Kasumi-1 (cell line): ENCODE measurements at places on chromosomes 1 and 21.

DNA sequence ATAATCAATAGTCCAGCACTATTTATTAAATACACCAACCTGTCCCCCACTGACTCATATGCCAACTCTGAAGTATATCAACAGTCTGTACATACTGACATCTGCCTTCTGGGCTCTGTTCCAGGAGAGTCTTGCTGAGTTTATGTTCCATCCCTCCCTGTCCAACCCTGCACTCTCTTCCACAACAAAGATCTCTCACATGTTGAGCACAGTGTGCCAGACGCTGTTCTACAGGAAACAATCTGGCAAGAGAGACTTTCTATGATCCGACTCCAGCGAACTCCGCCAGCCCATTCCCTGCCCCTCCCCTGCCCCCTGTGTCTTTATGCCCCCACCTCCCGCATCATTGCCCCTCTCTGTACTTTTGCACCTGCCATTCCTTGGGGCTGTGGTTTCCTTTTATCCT is 3.4 kb downstream of the LACTBL1 start:
- no peak for DNase-seq

DNA sequence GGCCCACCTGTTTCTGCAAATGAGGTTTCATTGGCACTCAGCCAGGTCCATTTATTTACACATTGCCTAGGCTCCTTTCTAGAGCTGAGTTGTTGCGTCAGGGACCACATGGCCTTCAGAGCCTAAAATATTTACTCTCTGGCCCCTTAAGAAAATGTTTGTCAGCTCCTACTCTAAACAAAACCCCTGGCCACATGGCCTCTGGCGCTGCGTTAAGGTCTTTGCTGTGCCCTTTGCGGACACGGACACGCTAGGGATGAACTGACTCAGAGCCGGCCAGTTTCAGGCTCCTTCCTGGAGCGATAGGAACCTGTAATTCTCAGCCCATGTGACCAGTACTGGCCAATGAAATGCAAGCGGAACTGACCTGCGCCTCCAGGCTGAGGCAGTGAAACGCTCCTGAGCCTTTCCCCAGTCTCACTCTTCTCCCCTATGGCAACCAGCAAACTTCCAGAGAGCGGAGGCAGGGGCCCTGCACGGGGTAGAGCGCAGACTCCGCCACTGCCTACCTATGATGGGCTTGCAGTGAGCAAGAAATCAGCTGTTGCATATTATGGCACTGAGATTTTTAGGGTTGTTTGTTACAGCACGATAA is 160.3 kb downstream of the ETS2 start:
- DNase-seq: no peak

GRCh38 chr1:91499904-91500755 is 521 bp upstream of the CDC7 start:
- DNase-seq: peak; percentile 80

GRCh38 chr1:205972491-205973168 is 29.4 kb upstream of the SLC26A9 start:
- DNase-seq: no peak

DNA sequence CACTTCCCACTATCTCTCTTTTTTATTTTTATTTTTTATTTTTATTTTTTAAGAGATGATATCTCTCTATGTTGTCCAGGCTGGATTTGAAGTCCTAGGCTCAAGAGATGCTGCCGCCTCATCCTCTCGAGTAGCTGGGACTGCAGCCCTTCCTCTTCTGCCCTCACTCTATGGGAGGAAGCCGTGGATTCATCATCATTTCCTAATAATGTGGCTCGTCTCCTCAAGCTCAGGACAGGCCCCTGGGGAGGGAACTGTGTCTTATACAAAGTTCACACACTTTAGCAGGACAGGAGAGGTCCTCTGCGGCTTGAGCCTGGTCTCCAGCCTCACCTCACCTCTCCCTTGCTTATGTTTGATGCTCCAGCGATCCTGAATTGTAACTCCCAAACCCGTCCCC is 16.5 kb upstream of the IFFO2 start:
- DNase-seq: peak; percentile 36

DNA sequence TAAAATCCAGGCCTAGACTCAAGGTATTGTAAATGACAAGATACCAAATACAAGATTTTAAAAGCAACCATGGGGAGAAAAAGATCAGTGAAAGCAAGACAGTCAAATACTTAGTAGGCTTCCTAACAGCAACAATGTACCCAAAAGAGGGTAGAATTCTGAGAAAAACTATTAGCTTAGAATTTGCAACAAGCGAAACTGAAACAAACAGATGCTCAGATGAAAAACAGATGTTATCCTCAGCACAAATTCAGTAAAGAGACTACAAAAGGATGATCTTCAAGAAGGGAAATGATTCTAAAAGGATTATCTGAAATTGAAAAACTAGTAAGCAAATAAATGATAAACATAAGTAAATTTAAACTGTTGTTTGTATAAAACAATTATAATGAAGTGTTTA is 40.0 kb downstream of the PDC start:
- DNase-seq: no peak

DNA sequence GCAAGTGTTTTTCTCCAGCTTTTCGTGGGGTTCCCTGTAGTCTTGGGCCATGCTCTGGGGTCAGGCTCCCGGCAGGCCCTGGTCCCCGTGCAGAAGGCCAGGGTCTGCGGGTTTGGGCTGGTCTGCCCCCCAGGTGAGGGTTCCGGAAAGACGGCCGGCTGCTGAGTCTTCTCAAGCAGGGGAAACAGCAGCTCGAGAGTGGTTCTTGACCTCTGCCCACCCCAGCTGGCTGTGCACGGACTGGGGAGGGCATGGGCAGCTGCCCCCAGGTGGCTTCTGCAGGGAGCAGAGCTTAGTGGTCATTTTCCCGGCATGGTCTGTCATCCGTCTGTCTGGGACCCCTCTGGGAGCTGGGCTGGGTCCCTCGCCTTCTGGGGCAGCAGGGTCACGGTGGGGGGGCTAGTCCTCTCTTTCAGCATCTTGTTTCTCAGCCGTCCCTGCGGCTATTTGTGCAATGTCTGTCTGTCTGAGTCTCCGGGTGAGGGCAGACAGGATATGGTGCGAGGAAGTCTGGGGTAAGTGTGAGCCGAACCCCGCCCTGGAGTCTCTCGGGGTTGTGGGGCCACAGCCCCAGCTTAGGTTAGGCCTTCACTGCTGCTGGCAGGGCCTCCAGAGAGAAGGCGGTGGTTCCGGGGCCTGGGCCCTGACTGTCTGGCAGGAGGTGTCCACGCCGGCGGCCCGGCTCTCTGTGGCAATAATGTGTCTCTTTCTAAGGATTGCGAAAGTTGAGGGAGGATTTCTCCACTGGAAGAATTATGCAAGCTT is 6.1 kb downstream of the SKI start:
- DNase-seq: peak; percentile 93

- no peak for DNase-seq
These were observed 25.4 kb upstream of the LRRC3 start for GRCh38 chr21:44429894-44430293.

GRCh38 chr1:41957568-41957967 is 38.8 kb upstream of the HIVEP3 start:
- DNase-seq: no peak

GRCh38 chr1:220828179-220828490 is 41.4 kb downstream of the MTARC1 start:
- no peak for DNase-seq

DNA sequence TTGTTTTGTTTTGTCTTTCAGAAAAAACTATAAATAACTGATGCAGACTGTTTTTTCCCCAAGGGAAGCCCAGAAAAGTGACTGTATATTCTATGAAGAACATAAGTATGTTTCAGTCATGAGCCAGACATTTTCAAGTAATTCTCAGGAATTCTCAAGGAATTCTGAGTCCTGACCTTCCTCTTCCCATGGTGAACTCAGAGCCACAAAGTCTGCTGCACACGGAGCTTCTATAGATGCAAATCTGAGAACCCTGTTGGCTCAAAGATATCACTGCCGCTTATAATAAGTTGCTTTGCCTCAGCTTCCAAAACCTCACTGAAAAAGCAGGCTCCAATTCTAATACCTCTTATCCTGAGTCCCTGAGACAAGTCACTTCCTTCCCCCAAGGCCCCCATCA is 418.5 kb upstream of the RUNX1 start:
- no peak for DNase-seq

GRCh38 chr1:78155121-78155520 is 109.4 kb downstream of the GIPC2 start:
- no peak for DNase-seq

GRCh38 chr1:243396876-243397275 is 141.0 kb downstream of the SDCCAG8 start:
- DNase-seq: no peak

GRCh38 chr1:26012864-26013263 is 8.7 kb upstream of the EXTL1 start:
- DNase-seq: no peak

GRCh38 chr1:109160071-109160840 is 46.3 kb downstream of the ELAPOR1 start:
- DNase-seq: no peak

- DNase-seq: no peak
These were observed 143.5 kb upstream of the GORAB start for GRCh38 chr1:170388489-170388888.

GRCh38 chr1:108561689-108562326 is 1.9 kb downstream of the EEIG2 start:
- peak; percentile 40 for DNase-seq

- no peak for DNase-seq
These were observed 24.6 kb upstream of the PCBP3 start for GRCh38 chr21:45618846-45619485.

DNA sequence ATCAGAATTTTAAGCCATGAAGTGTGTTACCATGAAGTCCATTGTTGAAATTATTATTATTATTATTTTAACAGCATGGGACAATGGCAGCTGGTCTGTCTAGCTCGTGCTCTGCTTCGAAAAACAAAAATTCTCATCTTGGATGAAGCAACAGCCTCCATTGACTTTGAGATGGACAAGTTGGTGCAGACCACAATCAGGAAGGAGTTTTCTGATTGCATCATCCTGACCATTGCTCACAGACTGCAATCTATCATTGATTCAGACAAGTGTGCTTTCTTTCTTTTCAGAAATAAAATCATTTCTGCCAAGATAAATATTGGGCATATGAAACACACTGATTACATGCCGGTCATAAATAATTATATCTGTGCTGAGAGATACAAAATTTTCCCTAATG is 21.0 kb downstream of the HSPA13 start:
- DNase-seq: peak; percentile 15

GRCh38 chr1:53987880-53988279 is 30.1 kb downstream of the LDLRAD1 start:
- no peak for DNase-seq
